Astrocyte of the hippocampus (primary cell): ENCODE measurements at places on chromosomes 7 and 10.
A peak's percentile ranks its signal among the peaks of the same experiment; 100 is the strongest.

- no peak for DNase-seq
These were observed 85.4 kb downstream of the ATXN7L1 start for GRCh38 chr7:105790996-105791395.

- DNase-seq: peak; percentile 29
These were observed 48.4 kb downstream of the SEPTIN7 start for GRCh38 chr7:35849158-35849831.

GRCh38 chr7:51606601-51607154 lies 290.1 kb upstream of the COBL start:
- no peak for DNase-seq

GRCh38 chr7:50952544-50952943 lies 169.8 kb upstream of the GRB10 start:
- no peak for DNase-seq

DNA sequence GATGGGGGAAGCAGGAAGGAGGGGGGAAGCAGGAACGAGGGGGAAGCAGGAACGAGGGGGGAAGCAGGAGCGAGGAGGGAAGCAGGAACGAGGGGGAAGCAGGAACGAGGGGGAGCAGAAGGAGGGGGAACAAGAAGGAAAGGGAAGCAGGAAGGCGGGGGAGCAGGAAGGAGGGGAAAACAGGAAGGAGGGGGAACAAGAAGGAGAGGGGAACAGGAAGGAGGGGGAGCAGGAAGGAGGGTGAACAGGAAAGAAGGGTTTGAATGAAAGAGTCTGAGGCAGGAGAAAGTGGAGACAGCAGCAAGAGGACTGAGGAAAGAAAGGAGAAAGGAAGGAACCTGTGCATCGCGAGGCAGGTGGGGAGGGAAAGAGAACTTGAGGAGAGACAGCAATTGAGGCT lies 256.6 kb downstream of the PTEN start:
- DNase-seq: no peak

DNA sequence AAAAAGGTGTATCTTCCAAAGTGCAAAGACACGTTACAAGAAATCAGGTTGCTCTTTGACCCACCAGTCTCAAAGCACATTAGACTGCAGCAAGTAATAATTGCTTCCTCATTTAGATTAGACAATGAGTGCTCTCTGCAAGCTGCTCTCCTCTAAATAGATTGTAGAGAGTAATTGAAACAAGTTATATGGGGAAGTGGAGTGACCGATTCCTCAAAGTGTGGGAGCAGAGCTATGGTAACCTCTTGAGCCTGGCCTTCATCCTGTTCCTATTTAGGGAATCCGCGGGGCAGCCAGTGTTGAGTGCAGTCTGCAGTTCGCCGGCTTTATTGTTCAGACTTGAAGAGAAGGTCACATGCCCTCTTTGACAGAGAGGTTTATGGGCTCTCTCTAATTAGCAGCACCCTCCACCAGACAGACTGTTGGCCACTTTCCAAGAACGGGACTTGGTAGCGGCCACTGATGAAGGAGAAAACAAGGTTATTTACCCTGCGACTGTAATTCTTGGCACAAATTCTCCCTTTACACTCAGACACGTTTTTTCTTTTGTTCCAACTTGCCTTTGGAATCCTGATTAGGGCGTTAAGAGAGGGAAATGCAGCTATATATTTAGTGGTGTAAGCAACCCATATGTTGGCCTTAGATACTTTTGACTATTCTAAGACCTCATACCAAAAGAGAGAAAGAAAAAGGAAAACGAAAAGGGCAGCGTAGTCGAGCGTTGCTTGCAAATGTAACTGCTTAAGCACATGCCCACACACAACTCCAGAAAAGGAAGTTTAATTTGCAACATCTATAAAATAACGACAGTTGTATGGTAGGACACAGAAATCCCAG lies 107.5 kb downstream of the REEP3 start:
- DNase-seq: peak; percentile 83

DNA sequence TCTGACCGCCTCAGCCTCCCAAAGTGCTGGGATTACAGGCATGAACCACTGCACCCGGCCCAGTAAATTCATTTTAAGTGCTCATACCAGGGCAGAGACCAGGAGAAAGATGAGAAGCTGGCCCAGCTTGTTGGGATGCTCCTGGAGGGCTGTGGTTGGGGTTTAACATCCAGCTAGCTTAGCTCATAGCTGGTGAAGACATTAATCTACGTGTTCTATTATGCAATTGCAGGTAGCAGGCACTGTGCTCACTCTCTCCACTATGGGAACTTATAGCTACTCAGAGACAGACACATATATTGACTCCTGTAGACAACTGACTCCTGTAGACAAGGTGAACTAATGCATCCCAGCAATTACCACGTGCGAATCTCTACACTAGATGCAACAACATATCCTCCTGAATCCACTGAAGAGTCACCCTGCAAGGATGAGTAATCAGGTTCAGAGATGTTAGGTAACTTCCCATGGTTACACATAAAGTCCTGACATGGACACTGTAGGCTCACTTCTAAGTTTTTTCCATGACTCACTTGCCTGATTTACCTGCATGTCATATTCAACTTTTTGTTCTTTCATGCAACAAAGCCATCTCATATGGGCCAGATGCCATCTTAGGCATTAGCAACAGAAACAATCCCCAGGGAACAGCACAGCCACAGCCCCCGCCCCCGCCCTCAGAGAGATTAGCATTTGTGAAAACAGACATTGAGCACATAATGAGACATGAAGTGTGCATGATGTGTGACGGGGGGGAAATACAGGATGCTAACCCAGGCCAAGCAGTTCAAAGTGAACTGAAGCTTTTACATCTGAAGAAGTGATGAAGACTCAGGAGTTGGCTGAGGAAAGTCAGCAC lies 37.2 kb downstream of the ERLIN1 start:
- DNase-seq: peak; percentile 7

DNA sequence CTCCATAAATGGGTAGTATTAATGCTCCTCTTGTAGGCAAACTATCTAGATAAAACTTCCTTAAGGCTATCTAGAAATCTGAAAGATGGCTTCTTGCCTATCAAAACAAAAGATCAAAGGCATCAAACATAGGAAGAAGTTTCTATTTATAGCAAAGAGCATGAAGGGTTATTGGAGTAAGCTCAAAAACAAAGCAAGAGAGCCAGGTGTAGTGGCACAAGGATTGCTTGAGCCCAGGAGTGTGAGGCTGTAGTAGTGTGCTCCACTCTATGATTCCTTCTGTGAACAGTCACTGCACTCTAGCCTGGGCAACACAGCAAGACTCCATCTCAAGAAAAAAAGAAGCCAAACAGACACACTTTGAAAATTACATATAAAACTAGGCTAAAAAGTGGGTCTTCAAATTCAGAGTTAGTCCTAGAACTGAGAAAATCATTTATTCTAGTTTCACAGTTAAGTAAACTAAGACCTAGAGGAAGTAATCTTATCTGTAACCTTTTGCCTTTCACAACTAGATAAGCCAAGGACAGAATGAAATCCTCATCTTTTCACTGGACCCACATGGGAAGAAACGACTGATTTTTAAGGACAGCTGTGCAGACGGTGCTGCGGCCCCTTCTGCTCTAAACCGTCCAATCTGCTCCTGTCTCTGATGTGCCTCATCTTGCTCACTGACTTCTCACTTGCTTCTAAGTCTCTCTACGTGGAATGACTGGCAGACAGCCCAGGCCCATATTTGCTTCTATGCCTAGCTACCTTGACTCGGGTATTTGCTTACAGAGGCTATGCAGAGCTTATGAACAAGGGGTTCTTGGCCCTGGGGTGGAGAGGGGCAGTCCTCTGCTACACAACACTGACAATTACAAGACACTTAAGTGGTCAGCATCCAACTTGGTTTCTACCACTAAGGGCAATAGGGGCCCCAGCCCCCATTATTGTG lies 50.0 kb downstream of the ESYT2 start:
- no peak for DNase-seq

DNA sequence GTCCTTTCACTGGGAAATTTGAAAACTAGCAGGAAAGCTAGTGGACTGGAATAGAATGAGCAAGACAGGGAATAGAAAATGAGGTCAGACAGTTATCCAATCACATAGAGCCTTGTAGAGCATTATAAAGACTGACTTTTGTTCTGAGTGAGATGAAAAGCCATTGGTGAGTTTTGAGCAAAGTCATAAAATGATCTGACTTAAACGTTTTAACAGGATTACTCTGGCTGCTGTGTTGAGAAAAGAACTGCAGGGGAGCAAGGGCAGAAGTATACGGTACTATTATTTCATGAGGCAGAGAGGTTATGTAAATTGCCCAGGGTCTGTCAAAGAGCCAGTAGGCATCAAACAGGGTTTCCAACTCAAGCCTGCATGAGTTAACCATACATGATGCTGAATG lies 393.4 kb downstream of the TFEC start:
- DNase-seq: no peak

- DNase-seq: no peak
These were observed 9.7 kb upstream of the MKRN1 start for GRCh38 chr7:140489026-140489359.

- no peak for DNase-seq
These were observed 256.8 kb downstream of the KCND2 start for GRCh38 chr7:120529736-120530135.

DNA sequence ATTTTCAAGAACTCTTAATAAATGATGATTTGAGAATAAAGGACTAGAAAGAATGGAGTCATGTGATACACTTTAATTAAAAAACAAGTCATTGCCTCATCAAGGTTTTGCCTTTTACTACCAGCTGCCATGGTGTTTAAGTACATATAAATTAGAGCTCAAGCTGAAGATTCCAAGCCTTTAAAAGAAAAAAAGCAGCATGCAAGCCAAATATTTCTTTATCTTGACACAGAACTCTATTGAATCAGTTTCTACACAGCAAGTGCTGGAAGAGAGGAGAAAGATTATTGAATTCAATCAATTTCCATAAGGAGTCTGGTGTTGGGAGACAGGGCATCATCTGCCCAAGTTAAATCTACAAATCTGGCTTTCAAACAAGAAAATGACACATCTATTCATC lies 347.9 kb downstream of the WDR11 start:
- no peak for DNase-seq

- peak; percentile 82 for DNase-seq
These were observed 235.1 kb upstream of the CELF2 start for GRCh38 chr10:10782603-10783002.

DNA sequence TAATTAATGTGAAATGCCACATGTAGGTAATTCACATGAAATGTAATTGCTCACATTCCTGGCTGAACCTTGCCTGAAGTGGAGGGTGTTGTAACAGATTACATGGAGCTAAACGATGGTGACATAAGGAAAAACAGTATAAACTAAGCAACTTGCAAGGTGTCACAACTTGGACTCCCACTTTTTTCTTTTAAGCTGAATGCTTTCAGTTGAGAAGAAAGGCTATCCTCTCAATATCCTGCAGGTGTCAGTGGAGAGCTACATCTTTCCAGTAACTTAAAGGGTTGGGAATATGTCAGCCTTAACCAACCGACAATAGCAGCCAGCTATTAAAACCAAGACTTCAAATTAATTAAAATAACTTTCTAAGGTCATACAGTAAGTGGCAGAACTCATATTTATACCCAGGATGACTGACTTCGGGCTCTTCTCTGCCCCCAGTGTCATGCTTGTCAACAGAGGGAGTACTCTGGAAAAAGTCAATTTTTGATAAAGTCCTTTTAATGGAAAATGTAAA lies 33.7 kb downstream of the NRBF2 start:
- DNase-seq: peak; percentile 84

GRCh38 chr7:43215061-43215460 lies 102.6 kb downstream of the HECW1 start:
- DNase-seq: no peak

DNA sequence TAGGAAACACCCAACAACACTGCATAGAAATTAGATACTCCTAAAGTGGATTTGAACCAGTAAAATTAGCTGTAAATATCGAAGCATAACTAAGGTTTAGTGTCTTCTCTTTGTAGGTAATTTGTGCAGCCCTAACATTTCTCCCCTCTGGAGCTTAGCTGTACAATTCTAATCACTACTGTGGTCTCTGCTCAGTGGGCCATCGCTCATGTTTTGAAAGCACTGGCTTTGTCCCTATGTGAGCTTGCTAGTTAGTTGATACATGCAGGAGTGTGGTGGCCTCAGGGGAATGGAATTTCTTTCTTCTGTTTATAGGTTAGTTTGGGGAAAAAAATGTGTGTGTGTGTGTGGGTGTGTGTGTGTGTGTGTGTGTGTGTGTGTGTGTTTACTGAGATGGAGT lies 373.1 kb downstream of the DPP6 start:
- DNase-seq: peak; percentile 16

- no peak for DNase-seq
These were observed 10.7 kb downstream of the NDST2 start for GRCh38 chr10:73800560-73801252.
